ENCODE measurements at places on chromosomes 13 and 19.

DNA sequence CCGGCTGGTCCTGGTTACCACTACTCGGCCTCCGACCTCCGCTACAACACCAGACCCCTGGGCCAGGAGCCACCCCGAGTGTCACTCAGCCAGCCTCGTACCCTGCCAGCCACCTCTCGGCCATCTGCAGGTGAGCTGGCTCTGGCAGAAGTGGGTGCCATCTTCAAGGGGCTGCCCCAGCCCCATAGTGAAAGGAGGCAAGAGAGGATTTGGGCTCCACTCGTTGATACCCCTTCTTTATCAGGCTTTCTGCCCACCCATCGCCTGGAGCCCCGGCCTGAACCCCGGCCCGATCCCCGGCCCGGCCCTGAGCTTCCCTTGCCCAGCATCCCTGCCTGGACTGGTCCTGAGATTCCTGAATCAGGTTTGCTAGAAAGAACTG is 7.1 kb downstream of the LTBP4 start:
- no peak for DNase-seq

DNA sequence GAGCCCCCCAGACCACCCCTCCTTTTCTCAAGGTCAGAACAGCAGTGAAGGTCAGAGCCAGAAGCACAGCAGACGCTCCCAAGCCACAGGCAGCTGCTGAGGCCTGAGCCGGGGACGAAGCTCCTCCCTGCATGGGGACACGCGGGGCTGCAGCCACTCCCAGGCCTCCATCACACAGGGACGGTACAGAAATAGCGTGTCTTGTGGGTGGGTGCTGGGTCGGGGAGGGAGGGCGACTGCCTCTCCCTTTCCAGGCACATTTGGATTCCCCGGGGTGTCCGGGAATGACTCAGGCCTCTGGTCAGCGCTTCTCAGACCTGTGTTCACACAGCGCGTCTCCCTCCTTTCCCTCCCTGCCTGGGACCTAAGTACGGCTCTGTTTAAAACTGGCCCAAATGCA is 33.2 kb downstream of the RASA3 start:
- no peak for DNase-seq

GRCh38 chr19:45069056-45069455 is 7.2 kb downstream of the ZNF296 start:
- DNase-seq, result no peak

DNA sequence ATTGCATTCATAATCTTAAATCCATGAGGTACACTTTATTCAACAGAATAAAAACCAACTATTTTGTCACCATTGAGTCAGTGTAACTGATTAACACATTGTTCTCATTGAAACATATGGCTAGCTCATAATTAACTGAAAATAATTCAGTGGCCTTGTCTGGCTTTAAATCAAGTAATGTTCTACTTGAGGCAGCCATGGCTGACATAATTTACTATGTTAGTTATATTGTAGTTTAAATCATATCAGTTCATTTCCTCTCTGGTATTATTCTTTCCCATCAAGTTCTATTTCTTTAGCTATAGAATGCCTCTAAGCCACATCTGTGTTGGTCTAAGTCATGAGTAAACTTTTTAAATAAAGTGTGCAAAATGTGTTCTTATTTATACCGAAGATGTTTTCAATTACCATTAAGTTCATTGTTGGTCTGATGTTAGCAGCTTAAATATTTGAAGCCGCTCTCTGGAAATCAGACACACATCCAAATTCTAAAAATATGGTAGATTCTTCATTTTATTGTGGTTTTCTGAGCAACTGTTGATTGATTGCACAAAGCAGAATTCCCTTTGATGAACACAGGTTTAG is 393.7 kb downstream of the GPC6 start:
- no peak for DNase-seq

GRCh38 chr13:79470666-79471065 is 10.3 kb upstream of the NDFIP2 start:
- DNase-seq, result no peak

DNA sequence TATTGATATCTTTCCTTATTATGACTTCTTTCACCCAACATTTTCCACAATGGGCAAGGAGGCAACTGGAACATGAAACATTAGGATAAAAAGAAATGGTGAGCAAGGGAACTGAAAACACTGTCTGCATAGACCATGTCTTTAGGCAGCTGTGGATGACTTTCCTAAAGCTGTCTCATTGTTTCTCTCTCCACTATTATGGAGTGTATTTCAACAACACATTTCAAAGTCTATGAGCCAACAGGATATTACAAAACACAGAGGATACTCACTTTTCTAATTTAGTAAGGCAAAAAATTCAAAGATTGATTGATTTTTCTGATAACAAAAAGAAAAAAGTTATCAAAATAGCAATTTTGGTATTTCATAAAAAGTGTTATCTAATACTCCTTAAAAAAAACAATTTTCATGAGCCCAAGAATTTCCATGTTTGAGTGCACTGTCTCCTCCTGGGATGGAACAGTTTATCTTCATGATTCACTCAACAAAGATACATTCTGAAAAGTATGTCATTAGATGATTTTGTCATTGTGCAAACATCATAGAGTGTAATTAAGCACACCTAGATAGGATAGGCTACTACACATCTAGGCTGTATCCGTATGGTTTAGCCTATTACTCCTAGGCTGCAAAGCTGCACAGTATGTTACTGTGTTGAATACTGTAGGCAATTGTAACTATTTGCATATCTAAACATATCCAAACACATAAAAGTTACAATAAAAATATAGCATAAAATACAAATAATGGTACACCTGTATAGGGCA is 1568.4 kb downstream of the SLITRK5 start:
- no peak for DNase-seq

- no peak for DNase-seq
These were observed 60.7 kb upstream of the MCF2L start for GRCh38 chr13:112908342-112908741.

DNA sequence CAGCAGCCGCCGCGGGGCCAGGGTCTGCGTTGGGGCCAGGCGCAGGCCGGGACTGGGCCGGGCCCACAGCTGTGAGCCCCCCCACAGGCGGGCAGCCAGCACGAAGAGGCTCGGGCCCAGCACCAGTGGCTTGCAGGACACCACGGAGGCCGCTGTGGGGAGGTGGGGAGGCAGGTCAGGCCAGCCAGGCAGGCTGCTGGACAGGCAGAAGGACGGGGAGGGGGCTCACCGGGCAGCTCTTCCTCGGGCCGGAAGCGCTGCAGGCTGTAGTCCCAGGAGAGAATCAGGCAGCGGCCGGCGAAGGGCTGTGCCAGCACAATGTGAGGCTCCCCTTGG is 8.3 kb downstream of the LGI4 start:
- no peak for DNase-seq

- peak; percentile 73 for DNase-seq
These were observed 7.5 kb downstream of the ZNF610 start for GRCh38 chr19:52343548-52343947.

DNA sequence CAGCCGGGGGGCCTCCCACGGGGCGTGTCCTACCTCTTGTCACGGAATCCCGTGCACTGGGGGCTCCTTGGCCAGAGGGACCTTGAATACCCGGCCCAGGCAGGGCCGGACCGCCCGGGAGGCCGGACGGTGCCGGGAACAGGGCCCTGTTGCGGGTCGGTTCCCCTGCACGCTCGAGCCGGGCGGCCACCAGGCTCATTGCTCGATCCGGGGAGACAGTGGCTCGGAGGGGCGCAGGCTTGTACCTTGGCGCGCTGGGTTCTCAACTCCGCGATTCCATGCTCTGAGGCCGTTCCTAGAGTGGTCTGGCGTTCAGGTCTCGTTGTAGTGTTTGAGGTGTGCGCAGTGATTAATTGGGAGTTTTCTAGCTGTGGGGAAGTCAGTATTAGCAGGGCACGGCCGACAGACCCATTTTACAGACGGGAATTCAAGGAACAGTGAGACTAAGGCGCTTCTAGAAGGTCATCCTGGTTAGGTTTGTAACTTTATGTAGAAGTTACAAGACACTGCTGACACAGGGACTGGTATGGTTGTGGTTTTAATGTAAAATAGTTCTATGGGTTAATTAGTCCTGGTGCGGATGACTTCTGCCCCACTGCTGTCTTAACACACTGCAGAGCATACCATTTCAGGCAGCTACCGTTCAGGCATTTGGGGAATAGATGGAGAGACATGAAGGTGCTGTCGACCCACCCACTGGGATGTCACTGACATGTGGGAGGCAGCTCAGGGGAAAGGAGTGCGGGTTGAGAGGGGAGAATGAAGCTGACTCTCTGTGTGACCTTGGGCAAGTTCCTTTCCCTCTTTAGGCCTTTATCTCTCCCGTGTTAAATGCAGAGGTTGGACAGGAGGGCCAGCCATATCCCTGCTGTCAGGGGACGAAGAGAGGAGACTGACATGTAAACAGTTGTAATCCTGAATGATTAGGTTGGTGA is 592 bp downstream of the CLPTM1 start:
- no peak for DNase-seq

- DNase-seq, result no peak
These were observed 12.8 kb downstream of the POLR2E start for GRCh38 chr19:1082165-1082927.

GRCh38 chr19:14566712-14567077 is 5.2 kb downstream of the NDUFB7 start:
- DNase-seq, result no peak

DNA sequence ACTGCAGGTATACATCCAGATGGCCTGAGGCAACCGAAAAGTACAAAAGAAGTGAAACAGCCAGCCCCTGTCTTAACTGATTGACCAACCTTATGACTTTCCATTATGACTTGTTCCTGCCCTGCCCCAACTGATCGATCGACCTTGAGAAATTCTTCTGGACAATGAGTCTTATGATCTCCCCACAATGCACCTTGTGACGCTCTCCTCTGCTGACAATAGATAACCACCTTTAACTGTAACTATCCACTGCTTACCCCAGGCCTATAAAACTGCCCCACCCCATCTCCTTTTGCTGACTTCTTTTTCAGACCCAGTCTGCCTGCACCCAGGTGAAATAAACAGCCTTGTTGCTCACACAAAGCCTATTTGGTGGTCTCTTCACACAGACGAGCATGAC is 11.2 kb downstream of the ZNF83 start:
- DNase-seq, result no peak

DNA sequence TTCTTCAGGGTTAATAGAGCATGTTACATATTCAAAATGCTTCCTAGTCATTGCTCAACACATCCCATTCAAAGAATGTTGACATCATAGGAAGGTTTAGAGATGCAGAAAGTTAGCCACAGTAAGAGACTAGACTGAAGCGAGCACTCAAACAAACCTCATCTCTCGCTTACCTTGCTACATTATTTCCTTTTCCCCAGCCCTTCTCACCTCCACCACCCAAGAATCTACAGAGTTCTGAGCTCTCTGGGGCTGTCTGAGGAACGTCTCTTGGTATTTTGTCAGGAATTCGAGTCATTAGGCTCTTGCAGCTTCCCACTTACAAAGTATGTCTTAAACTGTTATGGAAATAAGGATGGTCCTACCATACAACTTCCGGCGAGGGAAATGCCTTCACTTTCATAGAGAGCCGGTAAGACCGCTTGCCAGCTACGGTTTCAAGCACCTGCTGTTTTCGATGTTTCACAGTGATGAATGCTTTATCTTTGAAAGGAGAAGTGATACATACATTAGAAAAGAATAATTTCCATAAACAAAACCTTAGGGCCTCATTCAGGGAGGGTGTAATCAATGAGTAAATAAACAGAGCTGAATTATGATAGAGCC is 65.1 kb downstream of the FLT1 start:
- DNase-seq, result peak; percentile 74

DNA sequence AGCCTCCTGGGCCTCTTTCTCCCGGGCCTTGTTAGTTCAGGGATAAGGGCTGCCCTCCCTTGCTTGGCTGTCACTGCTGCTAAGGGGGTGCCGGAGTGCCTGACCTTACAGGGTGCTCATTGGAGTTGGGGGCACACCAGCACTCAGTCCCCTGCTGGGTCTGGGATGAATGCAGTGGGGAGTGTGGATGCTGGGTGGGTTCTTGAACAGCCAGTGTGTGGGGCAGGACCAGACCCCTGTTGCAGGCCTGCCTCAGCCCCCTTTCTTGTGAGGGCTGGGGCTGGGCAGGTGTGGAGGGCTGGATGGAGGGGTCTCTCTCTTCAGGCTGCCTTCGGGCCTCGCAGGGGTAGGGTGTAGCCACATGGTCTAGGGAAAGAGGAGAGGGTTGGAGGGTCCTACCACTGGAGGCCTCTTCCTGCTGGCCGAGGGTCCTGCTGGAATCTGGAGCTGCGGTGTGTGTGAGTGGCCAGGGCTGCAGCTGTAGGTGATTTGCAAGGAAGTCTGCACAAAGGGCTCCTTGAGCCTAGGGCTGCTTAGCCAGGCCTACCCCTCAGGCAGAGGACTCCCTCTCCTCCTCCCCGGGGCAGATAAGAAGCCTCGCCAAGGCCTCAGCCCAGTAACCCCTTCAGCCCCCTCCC is 3.2 kb downstream of the CEBPA start:
- no peak for DNase-seq

GRCh38 chr19:17303940-17304267 is 679 bp upstream of the ABHD8 start:
- no peak for DNase-seq

DNA sequence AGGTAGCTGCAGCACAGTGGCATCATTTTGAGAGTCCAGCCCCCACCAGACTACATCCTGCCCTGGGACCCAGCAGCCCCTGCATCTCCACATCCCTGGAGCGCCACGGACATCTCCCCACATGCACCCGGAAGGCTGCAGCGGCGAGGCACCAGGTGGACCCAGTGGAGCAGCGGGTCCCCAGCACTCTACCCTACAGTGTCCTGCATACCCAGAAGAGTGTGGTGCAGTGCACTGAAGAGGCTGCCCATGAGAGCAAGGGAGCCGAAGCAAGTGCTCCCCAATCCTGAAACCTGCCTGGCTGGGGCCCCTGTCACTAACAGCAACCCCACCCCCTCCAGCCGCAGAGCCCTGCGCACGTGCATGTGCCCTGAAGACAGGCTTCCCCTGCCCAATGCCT is 21.3 kb upstream of the SLC7A9 start:
- DNase-seq, result no peak

- DNase-seq, result no peak
These were observed 12.6 kb downstream of the METTL21C start for GRCh38 chr13:102682211-102682610.

GRCh38 chr19:52621376-52621775 is 16.8 kb downstream of the ZNF83 start:
- no peak for DNase-seq

- DNase-seq, result peak; percentile 7
These were observed 22.3 kb upstream of the PDCD5 start for GRCh38 chr19:32558607-32559228.

DNA sequence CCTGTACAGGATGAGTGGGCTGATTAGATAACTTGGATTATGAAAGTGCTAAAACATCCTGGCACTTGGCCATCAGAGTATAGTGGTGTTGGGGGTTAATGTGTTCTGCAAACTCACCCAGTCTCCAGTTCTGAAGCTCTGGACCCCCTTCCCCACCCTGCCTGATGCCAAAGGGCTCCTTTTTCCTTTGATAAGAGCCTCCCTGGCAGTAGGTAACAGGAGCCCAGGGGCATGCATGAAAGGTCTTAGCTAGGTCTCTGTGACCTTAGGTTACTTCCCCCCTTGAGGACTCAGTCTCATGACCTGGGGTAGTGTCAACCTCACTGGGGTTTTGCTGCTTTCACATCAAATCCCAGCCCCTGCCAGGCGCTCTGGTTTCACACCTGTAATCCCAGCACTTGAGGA is 2.5 kb downstream of the RPS28 start:
- no peak for DNase-seq

Measured in iPS DF 6.9 (cell line).